NCI-H345 (cell line): ENCODE measurements at places on chromosomes 3 and 15.

DNA sequence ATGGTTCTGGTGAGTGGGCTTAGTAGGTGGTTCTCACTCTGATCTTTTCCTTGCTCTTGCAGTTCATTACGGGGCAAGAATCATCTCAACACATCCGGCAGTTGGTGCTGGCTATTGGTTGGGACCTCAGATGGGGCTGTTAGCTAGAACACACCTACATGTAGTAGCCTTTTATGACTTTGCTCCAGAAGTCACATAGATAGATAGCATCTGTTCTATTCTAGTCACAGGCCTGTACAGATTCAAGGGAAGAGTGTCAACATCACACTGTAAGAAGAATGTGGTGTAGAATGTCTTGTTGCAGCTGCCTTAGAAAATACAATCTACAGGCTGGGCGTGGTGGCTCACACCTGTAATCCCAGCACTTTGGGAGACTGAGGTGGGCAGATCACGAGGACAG lies 15.1 kb downstream of the RAB5A start:
- no peak for DNase-seq

DNA sequence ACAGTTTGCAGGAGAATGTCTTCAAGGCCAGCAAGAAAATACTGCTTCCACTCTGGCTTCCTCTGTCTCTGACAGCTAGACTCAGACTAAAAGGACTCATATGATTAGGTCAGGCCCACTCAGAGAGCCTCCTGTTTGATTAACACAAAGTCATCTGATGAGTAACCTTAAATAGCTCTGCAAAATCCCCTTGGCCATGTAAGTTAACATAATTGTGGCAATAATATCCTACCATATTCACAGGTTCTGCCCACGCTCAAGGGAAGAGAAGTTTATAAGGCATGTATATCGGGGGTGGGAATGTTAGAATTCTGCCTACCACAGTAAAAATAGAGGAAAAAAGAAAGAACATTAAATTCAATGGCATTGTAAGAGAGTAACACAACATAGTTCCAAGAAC lies 20.6 kb upstream of the HHATL start:
- DNase-seq = no peak

- DNase-seq = peak; percentile 59
Measured at GRCh38 chr15:67884514-67885174, 44.8 kb upstream of the RNU6-1 start.

- DNase-seq = no peak
Measured at GRCh38 chr3:42703695-42704025, 1.1 kb upstream of the HHATL start.

- no peak for DNase-seq
Measured at GRCh38 chr3:102718651-102719050, 283.8 kb downstream of the ZPLD1 start.

DNA sequence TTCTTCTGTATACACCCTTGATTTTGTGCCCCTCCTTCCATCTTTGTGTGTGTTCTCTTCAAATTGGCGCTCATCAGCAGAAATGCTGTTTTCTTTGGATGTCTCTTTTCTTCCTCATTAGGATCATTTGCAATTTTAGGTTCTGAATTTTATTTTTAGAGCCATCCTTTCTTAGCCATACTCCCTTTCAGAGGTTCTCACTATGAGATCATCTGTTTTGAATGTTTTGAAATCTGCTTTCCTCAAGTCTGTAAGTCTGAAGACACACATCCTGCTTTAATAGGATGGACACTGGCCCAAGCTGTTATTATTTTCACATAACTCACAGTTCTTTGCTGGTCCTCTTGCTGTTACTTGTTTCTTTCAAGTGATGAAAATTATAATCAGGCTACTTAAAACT lies 124.8 kb downstream of the BDH1 start:
- DNase-seq = no peak

DNA sequence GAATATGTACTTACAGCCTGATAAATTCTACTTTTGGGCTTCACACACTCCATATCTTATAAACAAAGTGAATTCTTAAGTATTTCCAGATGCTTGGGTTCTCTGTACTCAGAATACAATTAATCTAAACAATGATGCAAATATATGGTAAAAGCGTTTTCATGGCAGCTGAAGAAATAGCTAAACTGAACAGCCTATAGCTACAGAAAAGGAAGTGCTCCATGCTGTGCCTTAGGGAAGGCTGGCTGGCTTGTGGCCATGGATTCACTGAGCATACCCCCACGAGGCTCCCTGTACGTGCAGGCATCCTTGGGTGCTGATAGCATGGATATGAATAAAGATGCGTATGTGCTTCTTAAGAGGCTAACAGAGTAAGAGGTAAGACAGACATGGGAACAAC lies 264.0 kb downstream of the KLF13 start:
- no peak for DNase-seq

- no peak for DNase-seq
Measured at GRCh38 chr3:64145438-64145837, 79.8 kb downstream of the PRICKLE2 start.

- DNase-seq = no peak
Measured at GRCh38 chr3:107222907-107223306, 154.3 kb upstream of the CCDC54 start.

GRCh38 chr3:34889641-34890040 lies 749.7 kb upstream of the ARPP21 start:
- no peak for DNase-seq

- no peak for DNase-seq
Measured at GRCh38 chr3:57838627-57839026, 82.5 kb downstream of the SLMAP start.

GRCh38 chr3:107951126-107951525 lies 139.7 kb downstream of the CD47 start:
- no peak for DNase-seq

- DNase-seq = no peak
Measured at GRCh38 chr3:177733936-177734335, 536.7 kb upstream of the TBL1XR1 start.

DNA sequence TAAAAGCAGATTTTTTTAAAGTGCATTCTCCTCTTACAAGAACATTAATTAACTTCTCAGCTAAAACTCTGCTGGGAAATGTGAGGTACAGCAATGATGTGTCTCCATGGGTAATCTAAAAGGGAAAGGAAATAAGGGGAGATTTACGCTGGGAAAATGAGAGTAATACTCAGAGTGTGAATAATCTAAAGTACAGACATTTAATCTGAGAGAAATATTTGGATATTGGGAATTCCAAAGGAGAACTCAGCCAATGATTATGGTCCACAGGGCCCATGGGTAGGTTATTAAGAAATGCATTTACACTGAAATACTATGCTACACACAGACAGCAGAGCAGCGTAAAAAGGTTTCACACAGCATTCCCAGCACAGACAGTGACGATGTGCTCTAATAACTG lies 229.9 kb downstream of the MAGI1 start:
- DNase-seq = no peak

- no peak for DNase-seq
Measured at GRCh38 chr3:44511238-44511566, 33.7 kb upstream of the ZNF445 start.

DNA sequence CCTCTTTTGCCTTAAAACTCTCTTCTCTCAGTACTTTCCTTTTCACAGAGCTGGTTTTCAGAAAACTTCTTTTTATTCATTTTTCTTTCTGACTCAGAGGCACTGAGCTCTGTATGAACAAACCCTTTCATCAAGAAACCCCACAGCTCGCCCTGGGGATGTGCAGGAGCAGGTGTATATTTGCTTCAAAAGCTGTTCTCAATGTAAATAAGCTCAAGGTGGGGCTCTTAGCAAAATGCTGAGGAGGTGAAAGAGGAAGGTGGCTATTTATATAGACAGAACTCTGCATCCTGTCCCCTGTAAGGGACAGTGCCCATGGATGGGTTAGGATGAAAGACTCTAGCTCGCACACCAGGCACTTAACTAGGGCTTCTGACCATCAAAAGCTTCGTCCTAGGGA lies 302.0 kb downstream of the WDR72 start:
- DNase-seq = peak; percentile 51

- DNase-seq = no peak
Measured at GRCh38 chr3:107416886-107417285, 39.6 kb downstream of the CCDC54 start.

GRCh38 chr3:13516760-13517135 lies 32.2 kb upstream of the FBLN2 start:
- no peak for DNase-seq

- no peak for DNase-seq
Measured at GRCh38 chr3:79245284-79246138, 522.3 kb downstream of the ROBO1 start.

- DNase-seq = no peak
Measured at GRCh38 chr15:79105141-79105540, 14.6 kb upstream of the RASGRF1 start.

DNA sequence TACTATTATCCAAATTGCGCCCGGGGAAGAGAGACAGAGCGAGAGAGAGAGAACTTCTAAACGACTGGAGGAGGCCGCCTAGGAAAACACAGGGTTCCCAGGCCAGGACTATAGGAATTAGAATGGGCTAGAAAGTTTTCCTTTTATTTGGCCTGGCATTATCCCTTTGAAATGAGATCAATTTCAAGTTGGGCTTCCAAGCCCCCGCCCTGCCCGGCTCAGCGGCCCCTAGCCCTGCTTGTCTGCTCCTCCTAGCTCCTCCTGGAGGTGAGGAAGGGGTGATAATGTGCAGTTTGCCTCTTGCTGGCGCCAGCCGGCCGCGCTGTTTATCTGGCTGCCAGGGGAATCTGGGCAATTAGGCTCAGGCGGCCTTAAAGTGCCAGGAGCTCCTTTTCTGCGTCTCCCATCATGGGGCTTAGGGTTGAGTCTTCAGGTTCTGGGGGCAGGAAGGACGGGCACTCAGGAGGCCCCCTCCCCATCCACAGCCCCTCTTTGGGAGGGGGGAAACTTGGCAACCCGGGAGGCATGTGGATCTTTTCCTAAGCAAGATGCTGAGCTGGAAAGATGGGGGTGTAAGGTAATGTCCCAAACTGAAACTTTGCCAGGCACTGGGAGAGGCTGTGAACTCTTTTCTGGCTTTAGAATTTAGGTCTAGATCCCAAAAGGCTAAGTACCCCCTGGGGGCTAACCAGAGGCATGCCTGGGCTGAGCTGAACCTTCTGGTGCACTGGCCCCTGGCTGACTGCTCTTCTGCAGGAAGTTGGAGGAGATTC lies 5.5 kb downstream of the SMAD6 start:
- DNase-seq = peak; percentile 6

DNA sequence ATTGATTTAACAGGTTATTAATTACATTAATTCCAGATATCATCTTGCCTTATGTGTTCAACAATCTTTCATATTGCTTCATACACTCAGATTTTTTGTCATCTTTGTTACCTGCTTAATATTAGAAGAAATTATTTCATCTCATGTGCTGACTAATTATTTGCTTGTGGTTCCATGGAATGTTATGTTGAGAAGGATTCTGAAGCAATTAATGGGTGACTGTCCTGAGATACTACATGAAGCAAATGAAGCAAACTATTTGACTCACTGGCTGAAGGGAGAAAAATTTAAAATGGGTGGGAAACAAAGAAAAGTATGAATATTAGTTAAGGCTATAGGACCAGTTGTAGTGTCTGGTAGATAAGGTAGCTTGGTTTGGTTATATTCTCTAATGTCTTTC lies 443.8 kb upstream of the EPHA6 start:
- DNase-seq = no peak

DNA sequence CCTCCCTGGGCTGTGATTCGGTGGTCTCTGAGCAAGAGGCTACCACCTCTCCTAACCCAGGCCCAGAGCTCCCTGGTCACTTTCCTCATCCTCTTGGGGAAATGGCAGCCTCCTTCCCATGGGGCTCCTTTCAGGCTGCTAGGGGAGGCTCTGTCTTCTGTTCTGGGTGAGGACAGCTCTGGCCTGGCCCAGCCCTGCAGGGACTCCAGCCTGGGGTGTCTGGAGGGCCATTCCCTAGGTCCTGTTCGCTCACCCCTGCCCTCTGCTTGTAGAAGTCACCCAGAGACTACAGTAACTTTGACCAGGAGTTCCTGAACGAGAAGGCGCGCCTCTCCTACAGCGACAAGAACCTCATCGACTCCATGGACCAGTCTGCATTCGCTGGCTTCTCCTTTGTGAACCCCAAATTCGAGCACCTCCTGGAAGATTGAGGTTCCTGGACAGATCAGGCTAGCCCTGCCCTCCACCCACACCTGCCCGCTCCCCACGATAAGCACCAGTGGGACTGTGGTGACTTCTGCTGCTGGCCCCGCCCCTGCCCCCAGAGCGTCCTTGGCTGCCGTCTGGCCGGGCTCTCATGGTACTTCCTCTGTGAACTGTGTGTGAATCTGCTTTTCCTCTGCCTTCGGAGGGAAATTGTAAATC lies 30.9 kb downstream of the PRKCD start:
- DNase-seq = no peak

GRCh38 chr15:62404194-62404985 lies 239.3 kb upstream of the C2CD4B start:
- peak; percentile 21 for DNase-seq

GRCh38 chr3:195096053-195096452 lies 174.9 kb downstream of the XXYLT1 start:
- DNase-seq = no peak

DNA sequence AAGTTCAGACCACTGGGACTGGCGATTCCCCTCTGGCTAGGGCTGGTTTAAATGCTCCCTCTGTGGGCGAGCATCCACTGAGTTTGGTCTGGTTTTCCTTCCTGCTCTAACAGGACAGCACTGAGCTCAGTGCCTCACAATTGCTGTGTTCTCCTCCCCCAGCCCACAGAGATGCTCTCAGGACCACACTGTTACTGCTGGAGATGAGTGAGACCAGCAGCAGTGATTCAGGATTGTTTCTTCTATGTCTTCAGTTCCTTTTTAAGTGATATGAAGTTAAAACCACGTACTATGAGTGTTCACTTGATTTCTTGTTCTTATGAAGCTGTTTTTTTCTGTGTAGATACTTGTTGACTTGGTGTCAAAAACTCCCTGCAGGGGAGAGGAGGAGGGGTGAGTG lies 180.4 kb upstream of the COL8A1 start:
- DNase-seq = no peak

DNA sequence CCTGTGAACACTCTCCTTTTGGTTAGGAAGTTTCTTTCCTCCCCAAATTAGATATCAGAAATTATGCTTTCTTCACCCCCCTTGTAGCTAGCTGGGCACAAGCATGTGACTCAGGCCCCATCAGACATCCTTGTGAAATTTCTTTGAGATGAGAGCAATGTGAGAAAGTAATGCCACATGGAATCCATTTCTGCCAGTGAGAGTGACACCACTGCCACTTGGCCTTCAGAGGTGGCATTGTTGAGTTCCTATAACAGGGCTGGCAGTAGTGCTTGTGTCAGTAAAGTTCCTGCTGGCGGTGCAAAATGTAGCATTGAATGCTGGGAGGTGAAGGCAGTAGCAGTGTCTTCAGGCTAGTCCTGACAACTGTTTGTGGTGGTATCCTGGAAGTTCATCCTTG lies 80.7 kb upstream of the ZNF280D start:
- no peak for DNase-seq

- DNase-seq = no peak
Measured at GRCh38 chr3:129228891-129229585, 20.4 kb upstream of the COPG1 start.

DNA sequence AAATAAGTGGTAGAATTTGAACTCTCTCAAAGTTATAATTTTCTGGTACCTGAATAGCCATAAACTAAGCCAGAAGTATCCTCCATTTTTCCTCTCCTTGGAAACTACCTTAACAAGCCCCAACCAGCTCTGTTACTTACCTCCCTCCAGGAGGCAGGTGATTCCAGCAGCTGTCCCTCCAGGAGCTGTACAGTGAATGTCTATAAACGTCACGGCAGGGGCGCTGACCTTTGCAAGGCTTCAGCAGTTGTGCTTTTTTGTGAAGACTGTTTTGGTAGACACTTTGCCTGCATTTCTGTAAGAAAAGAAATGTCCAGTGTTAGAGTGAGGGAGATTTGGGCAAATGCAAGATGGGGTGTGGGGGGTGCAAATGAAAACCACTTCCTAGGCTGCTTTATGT lies 67.2 kb downstream of the LEO1 start:
- no peak for DNase-seq
